ENCODE measurements at places on chromosomes 4 and X.

DNA sequence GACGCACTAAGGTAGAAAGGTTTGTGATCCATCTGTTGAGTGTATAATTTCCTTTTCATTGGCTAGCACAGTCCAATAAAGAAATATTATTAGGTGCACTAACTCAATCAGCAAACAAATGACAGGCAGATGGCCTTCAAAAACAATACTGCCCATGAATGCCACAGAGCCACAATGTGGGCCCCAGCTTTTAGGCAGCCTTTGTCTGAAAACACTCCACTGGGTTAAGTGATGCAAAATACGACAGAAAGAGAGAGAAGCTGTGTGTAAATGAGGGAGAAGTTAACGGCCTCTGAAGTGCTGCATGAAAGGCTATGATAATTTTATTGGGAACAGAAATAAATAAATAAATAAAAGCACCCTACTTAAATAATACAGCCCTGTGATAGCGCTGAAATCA is 274.6 kb downstream of the NKX6-1 start:
- DNase-seq: no peak

DNA sequence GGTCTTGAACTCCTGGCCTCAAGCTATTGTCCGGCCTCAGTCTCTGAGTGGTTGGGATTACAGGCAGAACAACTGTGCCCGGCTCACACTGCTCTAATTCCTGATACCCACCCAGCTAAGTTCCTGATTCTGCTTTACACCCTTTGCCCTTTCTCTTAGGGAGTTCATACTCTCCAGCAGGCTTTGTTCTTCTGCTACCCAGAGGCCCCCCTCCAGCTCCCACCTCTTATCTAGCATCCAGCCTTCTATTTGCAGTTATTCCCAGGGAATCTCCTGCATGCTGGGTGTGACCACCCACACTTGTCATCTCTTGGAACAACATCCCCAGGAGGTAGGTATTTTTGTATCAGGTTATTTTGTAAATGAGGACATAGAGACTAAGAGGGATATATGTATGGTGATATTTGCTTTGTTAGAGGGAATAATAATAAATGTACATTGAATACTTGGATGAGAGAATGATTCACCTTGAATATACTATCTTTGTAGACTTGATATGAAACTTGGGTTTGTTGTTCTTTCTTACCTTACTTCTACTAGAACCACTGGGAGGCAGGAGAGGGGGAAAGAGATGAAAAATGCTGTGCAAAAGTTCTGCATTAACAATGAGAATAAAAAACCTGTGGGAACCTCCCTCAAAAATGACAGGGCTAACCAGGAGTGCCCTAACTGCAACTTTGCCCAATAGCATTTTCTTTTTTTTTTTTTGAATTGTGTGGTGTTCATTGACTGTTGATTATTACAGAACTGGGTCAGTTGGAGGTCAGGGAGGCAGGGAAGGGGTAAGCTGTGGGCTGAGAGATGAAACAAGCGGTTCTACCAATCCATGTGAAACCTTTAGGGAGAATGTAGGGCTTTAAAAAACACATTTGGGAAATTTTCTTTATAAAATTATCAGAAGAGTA is 157.4 kb downstream of the SPRY1 start:
- DNase-seq: no peak

GRCh38 chr4:98669577-98669976 is 11.2 kb upstream of the TSPAN5 start:
- DNase-seq: no peak

GRCh38 chrX:110022599-110023448 is 19.9 kb downstream of the TMEM164 start:
- no peak for DNase-seq

DNA sequence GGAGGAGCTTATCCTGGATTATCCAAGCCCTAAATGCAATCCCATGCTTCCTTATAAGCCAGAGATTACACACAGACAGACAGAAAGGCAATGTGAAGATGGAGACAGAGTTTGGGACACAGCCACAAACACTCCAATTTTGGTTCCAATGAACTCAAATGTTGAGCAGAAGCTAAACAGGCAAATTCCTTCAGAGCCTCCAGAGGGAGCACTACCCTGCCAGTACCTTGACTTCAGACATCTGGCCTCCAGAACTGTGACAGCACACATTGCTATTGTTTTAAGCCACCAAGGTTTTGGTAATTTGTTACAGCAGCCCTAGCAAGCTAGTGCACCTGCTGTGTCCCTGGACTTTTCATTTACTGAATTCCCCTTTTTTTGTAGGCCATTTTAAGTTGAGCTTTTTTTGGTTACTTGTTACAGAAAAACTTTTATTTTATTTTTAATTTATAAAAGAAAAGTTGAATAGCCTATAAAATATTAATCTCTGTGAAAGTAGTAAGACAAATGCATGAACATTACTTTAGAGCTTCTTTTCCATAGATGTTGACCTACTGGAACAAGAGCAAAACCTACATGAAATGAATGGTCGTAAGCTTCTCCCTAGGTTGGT is 33.4 kb upstream of the SRD5A3 start:
- no peak for DNase-seq

DNA sequence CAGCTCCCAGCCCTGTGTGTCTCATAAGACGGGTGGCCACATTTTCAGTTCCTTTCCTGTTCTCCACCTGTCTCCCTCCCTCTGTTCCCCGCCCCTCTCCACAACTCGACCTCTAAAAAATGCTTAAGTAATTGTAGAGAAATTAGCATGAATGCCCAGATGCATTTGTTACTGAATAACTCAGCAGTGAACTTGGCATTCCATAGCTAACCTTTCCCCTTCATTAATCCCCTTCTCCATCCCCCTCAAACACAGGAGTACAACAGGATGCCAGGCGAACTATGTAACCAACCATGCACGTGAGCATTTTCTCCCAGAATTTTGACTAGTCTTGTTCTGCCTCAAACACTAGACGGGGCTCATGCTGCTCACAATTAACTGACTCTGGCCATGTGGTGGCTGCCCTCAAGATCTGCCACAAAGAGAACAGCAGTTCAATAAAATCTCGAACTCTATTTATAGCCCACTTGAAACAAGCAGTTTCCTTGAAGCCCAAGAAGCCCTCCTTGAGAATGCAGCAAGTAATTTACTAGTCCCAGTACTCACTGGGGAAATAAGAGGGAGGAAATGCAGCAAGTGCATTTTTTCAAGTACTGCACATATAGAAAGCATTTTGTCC is 351.2 kb downstream of the ARHGAP24 start:
- DNase-seq: no peak

GRCh38 chrX:30941898-30942297 is 52.8 kb upstream of the TAB3 start:
- no peak for DNase-seq
